Spinal cord (tissue), 10 donors: ENCODE measurements at places on chromosomes 3 and 15. TPM values are rescaled to one million over a fixed set of nuclear protein-coding genes. Genes with fewer than 3 reads are reported as not detected.

DNA sequence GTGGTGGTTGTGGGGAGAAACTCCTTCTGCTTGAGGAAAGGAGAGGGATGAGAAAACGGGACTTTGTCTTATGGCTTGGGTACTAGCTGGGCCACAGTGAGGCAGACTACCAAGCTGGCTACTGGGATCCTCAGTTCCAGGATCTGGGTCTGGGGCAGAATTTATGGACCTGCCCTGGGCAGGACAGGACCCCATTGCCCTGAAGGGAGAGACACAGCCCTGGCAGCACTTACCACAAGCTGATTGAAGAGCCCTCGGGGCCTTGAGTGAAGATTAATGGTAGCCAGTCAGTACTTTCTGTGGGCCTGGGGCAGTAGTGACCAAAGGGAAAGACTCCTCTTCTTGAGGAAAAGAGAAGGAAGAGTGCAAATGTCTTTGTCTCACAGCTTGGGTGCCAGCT, 799.7 kb downstream of the SI start:
- no peak for DNase-seq

GRCh38 chr3:184523825-184524615, 37.6 kb upstream of the EPHB3 start:
- no peak for DNase-seq

GRCh38 chr15:58527573-58528187, 95.9 kb downstream of the LIPC start:
- DNase-seq, result no peak

DNA sequence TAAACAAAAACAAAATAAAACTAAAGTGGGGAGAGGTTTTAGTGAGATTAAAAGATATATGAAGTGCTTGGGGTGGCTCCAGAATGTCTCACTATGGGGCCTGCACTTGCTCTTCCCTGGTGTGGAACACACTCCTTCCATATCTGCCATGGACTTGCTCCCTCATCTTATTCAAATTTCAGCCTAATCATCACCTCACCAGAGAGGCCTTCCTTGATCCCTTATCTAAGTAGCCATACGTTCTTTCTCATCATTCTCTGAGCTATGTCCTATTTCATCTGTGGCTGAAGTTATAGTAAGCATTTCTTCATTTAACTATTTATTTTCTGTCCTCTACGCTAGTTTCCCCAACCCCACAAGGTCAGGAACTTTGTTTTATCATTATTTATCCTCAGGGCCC, 511.7 kb downstream of the NTRK3 start:
- DNase-seq, result no peak

DNA sequence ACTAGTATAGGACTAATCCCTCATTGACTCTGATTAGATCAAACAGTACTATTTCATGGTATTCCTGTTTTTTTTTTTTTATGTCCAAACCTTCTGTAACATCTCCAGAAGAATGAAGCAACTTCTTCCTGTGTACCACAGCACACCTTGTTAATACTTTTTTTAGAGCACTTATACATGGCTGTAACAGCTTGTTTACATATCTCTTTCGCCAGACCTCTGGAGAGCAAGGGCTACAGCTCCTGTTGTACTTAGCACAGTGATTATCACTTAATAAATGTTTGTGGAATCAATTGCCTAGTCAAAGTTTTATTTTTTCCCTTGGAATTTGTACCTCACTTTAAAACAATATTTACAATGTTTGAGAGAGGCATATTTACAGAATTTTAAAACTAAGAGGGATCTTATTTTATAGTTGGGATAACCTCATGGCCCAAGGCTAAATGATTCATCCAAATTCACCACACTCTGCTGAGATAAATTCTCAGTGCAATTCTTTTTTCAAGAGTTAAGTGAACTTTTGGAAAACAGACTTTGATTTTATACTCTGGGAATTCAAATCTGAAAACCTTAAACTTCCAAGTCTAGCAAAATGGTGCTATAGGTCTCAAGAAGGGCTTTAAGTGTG, 9.2 kb upstream of the GATM start:
- DNase-seq, result no peak

DNA sequence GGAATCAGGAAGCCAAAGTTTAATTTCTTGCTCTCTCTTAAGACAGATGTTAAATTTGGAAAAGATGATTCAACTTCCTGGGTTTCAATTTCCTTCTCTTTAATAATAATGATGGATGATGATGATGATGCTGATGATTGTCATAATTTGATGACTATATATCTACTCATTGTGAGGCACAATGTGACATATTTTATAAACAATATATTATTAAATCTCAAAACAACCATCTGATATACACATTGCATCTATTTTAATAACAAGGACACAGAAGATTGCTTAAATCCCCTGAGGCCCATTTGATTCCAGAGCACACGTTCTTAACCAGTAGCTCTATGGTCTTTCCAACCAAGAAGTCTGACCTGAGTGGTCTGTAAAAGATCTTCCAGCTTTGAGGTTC, 124.0 kb downstream of the CNTN6 start:
- DNase-seq, result no peak

GRCh38 chr3:124296406-124296805, 304.5 kb upstream of the ROPN1 start:
- DNase-seq, result no peak

GRCh38 chr3:158671821-158672214, 630 bp downstream of the LXN start:
- peak; percentile 3 for DNase-seq

DNA sequence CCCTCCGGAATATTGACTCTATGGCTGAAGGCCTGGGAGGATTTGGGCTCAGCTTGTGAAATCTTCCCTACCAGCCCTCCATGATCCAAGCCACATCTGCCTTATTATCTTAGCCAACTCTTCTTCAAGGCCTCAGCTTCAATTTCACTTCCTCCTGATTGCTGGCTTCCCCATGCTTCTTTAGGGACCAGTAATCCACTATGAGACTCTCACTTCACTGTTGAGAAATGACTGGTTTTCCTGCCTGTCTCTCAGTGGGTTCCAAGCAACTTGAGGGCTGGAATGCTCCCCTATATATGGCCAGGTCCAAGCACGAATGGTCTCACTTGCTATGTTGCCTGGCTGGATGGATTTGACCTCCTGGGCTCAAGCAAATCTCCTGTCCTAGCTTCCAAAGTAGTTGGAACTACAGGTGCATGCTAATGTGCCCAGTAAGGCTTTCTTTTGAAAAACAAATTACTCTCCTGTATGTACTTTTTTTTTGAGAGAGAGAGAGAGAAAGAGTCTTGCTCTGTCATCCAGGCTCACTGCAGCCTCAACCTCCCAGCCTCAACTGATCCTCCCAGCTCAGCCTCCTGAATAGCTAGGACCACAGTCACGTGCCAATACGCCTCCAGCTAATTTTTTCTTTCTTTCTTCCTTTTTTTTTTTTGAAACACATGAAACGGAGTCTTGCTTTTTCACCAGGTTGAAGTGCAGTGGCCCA, 7.9 kb upstream of the PIK3CB start:
- no peak for DNase-seq

DNA sequence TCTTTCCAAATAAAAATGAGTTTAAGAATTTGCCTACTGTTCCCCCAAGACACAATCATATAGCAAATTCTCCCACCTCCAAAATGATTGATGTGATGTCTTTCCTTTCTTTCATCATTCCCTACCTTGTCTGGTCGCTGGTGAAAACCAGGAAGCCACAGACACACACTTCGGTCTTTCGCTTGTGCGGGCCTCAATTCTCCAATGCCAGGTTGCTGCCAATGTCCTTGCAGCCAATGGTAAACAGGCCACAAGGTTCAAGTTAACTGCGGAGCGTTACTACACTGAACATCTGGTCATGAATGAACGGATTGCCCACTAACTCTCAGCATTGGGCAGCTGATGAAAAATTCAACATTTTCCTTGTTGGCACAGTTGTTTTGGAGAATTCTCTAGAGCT, 192.2 kb downstream of the FOXP1 start:
- no peak for DNase-seq

GRCh38 chr3:115876876-115877614, 253.7 kb downstream of the GAP43 start:
- DNase-seq, result no peak

Gene GREM1
- 1.9 TPM for polyA plus RNA-seq

- no peak for DNase-seq
Observed at GRCh38 chr15:98827217-98827616, 178.9 kb downstream of the IGF1R start.

Gene CIAO2A
- polyA plus RNA-seq, result 48.1 TPM

GRCh38 chr3:131782751-131783150, 252.1 kb downstream of the CPNE4 start:
- DNase-seq, result no peak

DNA sequence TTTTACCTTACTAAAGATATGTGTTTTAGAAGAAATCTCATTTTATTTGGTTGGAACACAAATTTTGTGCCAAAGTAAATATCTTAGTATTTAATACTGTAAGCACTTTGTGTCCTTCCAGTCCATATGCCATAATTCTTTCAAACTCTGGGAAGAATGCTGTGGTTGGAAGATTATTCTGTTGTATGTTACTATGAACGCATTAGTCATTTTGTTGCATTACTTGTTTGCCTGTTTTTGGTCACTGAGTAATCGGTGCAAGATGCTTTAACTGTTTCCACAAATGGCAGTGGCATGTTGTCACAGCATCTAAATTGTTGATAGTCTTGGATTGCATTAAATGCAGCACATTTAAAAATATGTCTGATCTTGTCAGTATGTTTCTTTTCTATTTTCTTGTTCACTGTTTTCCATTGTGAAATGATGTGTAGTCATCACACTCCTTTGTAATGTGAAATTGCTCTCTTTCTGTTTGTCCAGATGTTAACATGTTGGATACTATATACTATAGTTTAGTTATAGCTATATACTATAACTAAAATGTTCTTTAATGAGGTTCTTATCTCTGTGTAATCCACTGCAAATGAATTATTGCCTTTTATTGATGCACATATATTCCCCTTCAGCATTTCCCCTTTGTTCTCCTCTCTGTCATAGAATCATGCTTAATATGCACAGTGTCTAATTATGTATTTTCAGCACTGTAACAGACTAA, 89.9 kb upstream of the FLNB start:
- no peak for DNase-seq

Gene ABCC5
- 89.2 TPM for polyA plus RNA-seq

GRCh38 chr15:85618956-85619491, 175.7 kb downstream of the KLHL25 start:
- DNase-seq, result peak; percentile 71

Gene CPEB1
- 8.1 TPM for polyA plus RNA-seq

- no peak for DNase-seq
Observed at GRCh38 chr15:62242999-62243398, 77.9 kb upstream of the C2CD4B start.

Gene CCRL2
- 0.93 TPM for polyA plus RNA-seq

DNA sequence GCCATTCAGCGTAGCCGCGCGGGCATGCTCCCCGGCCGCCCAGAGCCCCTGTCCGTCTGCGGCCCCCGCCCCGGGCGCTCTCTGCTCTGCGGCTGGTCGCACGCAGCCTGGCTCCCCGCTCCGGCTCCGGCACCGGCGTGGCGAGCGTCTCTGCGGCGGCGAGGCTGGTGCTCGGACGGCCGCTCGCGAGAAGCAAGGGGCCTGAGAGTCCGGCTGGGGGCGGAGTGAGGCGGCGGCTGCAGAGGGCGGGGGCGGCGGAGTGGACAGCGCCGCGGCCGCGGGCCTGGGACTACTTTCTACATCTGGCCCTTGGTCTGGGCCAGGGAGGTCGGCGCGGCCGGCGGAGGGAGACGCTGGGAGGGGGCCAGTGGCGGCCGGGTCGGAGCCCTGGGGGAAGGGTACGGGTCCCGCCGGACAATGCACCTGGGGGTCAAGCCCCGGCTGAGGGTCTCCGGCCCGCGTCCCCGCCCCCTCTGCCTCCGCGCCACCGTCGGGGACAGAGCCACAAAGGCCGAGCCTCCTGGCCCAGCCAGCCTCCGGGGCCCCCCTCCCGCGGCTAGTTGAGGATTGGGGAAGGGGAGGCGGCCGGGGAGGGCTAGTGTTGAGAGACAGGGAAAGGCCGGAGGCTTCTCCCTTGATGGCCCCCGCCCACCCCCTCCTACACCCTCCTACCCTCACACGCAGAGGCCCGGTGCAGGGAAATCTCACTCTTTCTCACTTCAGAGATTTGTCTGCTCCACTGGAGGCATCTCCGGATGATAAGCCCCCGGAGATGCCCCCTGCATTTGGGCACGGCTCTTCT, at the start of gene PRTG:
TSS of gene PRTG (minus strand) at position 226 of the 802 bp plus-strand sequence. CDS start at position 5, 221 bp downstream.
- DNase-seq, result no peak

DNA sequence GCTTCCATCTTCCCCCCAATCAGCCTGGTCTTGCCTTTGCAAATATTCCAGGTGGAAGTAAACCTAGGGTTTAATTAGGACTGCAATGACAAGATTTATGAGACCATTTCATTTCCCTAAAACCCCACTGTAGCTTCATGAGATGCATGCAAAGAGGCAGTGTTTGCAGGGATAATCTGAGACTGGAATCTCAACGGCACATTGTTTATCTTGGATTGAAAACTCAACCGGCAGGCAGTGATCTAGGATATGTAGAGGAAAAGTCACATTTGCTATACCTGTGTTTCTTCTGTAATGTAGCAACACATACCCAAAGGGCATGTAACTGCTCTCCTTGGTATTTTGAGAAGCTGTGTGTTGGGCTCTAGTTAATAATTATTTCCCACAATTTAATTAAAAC, 18.7 kb upstream of the CLSTN2 start:
- DNase-seq, result no peak

- DNase-seq, result no peak
Observed at GRCh38 chr15:78302579-78303312, 3.3 kb upstream of the SKIC8 start.

GRCh38 chr15:56042982-56043980, 49.9 kb upstream of the NEDD4 start:
- DNase-seq, result no peak

Gene ARHGAP31
- polyA plus RNA-seq, result 25.3 TPM

GRCh38 chr3:140629357-140630137, 48.3 kb upstream of the TRIM42 start:
- DNase-seq, result no peak

DNA sequence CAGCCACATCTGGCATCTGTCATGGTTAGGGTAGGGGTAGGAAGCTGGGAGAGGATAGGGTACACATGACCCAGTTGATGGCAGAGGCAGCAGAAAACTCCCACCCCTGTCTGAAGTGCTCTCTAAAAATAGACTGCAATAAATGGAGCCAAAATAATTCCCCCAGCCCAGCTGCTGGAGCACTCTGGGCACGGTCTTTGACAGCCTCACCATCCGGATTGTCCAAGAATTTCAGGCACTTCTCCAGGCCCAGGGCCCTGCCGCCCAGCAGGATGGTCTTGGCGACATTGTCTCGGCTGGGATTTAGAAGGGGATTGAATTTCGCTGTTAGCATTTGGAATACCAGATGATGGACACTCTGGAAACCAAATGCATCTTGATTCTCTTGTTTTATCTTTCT, 103.7 kb downstream of the IQSEC1 start:
- DNase-seq, result no peak

GRCh38 chr15:87207990-87208580, 1048.5 kb downstream of the NTRK3 start:
- no peak for DNase-seq

Gene REC114
- not detected for polyA plus RNA-seq

- DNase-seq, result no peak
Observed at GRCh38 chr3:31432897-31433678, 99.6 kb upstream of the STT3B start.

Gene GOLGA8R
- polyA plus RNA-seq, result 3.8 TPM

DNA sequence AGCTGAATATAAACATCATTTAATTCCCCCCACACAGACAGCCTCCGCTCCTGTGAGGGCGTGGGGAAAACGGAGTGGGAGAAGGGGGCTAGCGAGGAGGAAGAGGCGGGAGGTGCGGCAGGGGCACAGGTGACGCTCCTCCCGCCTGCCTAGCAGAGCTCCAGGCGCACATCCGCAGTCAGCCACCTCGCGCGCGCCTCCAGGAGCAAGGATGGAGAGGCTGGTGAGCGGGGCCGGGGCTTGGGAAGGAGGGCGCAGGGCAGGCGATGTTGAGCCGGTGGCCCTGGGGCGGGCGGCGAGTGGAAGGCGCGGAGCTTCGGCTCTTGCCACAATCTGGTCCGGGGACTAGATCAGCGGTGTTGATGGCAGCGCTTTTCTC, at the start of gene CD200:
TSS of gene CD200 (plus strand) at position 155 of the 379 bp plus-strand sequence. CDS start at position 212, 57 bp downstream.
- DNase-seq, result peak; percentile 94
